ENCODE measurements at places on chromosomes 13 and 19. TPM values are rescaled to one million over a fixed set of nuclear protein-coding genes. Genes with fewer than 3 reads are reported as not detected.

Gene SIGLECL1
- total RNA-seq: not detected

Gene CCDC194
- total RNA-seq: not detected

Gene PROZ
- not detected for total RNA-seq

Gene WASF3
- 20.4 TPM for total RNA-seq

Gene TPTE2
- not detected for total RNA-seq

Gene CAPN12
- total RNA-seq: 9.6 TPM

Gene FUT2
- total RNA-seq: 6.1 TPM

Gene HNRNPL
- total RNA-seq: 190 TPM

Gene KISS1R
- total RNA-seq: not detected

Gene ZNF442
- 2.2 TPM for total RNA-seq

GRCh38 chr13:98542568-98543377 is 34.1 kb downstream of the STK24 start:
- no peak for DNase-seq

- no peak for DNase-seq
Observed at GRCh38 chr19:55370305-55370988, at the start of gene IL11. TSS of gene IL11 (minus strand) at chr19:55370463. CDS start at chr19:55370310, 153 bp downstream.

GRCh38 chr19:2026770-2027169 is 11.3 kb upstream of the BTBD2 start:
- DNase-seq: no peak

DNA sequence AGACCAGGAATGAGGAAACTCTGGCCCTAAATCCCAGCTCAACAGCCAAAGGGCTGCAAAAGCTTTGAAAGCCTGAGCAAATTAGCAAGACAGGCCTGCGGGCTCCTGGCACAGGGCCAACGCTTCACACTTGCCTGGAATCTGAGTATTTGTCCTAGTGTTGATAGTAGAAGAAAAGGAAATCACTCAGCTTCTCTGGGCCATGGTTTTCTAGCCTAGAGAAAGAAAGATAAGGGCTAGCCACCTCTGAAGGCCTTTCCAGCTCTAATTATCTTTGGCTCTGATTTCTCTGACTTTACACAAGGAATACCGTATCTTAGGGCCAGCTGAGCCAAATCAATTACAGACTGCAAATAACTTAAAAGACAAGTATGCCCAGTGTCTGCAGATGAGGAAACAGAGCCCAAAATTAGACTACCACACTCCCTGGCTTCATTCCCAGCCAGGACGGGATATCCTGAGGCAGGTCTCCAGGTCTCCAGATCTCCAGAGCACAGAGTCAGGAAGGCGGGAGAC is 69.6 kb downstream of the STK24 start:
- no peak for DNase-seq

- DNase-seq: no peak
Observed at GRCh38 chr19:49853852-49854377, 3.0 kb downstream of the PTOV1 start.

GRCh38 chr19:39106194-39106593 is 19.4 kb upstream of the PAK4 start:
- no peak for DNase-seq

- DNase-seq: no peak
Observed at GRCh38 chr13:59677966-59678814, 485.5 kb downstream of the DIAPH3 start.

DNA sequence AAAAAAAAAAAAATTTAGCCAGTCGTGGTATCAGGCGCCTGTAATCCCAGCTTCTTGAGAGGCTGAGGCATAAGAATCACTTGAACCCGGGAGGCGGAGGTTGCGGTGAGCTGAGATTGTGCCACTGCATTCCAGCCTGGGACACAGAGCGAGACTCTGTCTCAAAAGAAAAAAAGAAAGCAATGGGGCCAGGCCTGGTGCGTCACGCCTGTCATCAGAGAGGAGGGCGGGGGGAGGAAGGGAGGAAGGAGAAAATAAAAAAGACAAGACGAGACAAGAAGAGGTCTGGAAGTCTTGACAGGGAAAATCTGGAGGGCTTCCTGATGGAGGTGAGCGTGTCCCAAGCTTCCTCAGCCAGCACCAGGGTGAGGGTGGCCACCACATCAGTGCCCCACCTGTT is 54.9 kb upstream of the PTPRS start:
- no peak for DNase-seq

- DNase-seq: no peak
Observed at GRCh38 chr19:54352041-54352440, 12.7 kb downstream of the LAIR1 start.

DNA sequence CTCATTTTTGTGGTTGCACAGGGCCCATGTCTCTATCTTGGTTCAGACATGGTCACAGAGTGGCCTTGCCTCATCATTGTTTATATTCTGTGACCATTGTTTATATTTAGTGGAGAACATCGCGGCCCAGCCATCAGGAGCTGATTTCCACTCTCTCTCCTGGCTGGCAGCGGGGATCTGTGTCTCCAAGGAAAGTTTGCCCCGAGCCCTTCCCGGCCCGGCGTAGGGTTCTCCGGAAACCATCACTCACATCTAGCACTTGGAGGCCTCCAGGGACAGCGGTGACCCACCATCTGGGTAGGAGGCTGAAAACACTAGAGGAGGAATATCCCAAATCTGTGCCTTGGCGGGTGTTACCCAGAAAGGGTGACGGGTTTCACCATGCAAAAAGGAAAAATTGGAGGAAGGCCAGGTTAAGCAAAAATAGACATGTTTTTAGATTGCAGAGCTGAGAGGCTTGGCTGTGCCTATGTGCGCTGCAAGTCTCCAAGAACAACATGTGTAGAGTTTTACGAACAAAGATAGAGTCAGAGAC is 726 bp upstream of the ZNF358 start:
- no peak for DNase-seq

GRCh38 chr13:85974608-85975366 is 175.6 kb upstream of the SLITRK6 start:
- no peak for DNase-seq

DNA sequence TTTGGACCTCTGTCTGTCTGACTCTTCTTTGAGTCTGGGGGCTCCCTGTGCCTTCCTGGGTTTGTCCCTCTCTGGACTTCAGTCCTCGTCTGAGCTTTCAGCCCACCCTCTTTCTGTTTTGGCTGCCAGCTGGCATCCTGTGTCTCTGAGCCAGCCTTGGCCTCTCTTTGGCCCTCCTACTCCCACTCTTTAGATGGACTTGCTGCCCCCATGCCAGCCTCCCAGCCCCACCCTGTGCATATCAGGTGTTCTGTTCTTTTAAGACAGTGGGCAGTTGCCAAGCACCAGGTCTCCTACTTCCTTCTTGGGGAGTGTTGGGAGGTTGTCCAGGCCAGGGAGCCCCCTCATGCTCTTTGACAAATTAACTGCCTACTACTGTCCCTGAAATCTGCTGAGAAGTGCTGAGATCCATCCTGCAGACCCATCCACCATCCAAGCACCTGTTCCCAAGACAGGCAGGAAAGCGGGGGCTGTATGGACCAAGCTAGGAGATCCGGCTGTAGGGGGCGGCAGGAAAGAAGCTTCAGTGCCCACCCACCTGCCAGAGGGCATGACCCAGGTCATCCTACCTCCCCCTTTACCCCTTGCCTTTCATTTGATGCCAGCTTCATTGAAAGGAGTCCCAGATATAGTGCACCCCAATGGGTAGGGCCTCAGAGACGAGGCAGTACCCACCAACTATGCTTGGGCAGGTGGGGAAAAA is 9.6 kb downstream of the CIC start:
- no peak for DNase-seq

GRCh38 chr19:18854982-18855381 is 23.2 kb downstream of the UPF1 start:
- no peak for DNase-seq

DNA sequence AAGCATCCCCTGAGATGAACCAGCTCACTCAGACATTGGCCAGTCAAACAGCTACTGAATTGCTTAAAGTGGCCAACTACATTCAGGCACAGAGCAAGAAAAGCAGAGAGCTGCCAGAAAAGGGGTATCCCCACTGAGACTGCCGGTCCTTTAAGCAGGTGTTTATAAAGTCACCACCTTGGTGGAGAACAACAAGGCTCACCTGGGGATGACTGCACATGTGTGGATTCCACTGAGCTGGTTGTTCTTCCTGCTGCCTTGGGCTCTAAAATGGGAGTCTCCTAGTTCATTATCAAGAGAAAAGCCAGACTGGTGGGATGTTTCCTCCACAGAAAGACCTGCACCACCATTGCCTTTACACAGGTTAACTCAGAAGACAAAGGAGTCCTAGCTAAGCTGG is 51.8 kb upstream of the IPO5 start:
- DNase-seq: no peak

DNA sequence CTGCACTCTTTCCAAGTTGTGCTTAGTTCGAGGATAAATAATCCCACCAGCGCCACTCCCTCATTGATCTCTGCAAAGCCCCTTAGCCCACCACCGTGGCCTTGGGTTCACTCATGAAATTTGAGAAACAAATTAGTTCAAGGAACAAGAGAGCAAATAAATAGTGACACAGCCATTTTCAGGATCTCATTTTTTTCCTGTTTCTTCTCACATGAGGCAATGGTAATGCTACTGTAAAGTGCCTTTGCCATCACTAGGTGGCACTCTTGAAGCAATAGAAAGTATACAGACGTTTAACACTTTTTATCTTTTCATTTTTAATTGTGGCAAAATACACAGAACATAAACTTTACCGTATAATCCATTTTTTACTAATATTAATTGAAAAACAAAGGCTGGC is 76.8 kb upstream of the ZNF835 start:
- DNase-seq: no peak

DNA sequence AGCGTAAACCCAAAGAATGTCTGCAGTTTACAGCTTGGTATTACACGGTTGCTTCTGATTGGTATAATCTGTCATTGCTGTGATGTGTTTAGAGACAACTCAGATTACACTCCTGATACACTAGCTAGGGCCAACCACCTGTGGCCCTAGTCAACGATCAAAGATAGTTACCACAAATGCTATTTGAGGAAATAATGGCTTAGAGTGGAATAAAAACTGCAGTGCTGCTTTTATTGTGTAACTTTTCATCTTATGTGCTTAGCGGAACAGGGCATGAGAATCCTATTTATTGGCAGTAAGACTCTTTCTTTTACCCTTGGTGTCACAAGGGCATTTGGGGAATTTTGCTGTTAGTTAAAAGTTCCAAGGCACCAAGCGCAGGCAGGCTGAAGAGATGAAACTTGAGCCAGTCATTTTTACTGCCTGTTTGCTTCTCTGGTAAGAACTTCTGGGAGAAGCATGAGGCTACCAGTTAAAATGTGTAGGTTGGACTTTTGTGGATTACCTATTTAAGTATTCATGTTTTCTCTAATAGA is 363.3 kb downstream of the KCNRG start:
- no peak for DNase-seq

DNA sequence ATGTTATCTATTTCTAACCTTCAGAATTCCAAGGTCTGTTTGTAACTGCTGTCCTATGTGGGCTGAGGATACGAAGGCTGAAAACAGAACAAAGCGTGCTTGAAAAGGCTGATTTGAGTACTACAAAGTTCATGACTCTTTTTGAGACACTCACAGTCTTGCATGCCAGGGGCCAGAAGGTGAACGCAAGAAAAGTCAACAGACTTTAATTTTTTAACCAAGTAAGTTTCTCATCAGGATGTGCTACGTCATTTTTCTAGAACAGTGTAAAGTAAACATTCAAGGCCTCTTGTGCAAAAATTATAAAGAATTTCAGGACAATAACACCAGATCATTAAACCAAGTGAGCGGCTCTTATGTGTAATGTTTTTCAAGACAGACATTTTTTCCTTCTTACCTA is 163.5 kb downstream of the COG6 start:
- no peak for DNase-seq

DNA sequence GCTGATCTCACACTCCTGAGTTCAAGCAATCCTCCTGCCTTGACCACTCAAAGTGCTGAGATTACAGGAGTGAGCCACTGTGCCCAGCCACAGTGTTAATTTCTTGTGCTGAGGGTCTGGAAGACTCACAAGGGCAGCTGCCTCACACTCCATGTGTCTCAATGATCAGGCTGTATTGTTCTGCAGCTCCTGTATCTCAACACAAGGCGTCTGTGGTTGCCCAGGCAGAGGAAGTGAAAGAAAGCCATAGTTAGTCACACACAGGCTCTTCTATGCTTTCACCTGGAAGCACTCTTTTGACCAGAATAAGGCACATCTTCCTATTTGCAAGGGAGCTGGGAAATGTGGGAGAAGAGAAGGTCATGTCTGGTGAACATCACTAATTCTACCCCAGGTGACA is 107.3 kb upstream of the ZNF507 start:
- DNase-seq: no peak
